ENCODE measurements at places on chromosomes 11 and 22.

GRCh38 chr11:12288931-12289666 lies 88.3 kb upstream of the PARVA start:
- no peak for DNase-seq

- no peak for DNase-seq
Measured at GRCh38 chr11:6664551-6664950, 8.9 kb upstream of the DCHS1 start.

DNA sequence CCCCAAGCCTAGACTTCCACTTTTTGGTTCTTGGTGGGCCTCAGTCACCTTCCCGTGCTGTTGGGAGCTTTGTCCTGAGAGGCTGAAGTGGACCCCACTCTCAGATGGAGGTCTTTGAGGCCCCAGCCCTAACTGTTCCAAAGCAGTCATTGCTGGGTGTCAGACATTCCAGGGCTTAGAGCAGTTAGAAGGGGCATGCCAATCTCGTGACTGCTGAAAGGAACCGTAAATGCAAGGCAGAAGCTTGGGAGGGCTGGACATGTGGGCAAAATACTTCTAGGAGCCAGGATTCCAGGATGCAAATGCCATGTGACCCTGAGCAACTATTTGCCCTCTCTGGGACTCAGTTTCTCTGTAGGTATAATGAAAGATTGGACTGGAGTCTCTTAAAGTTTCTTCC lies 118.8 kb upstream of the CRYBB3 start:
- DNase-seq = no peak

DNA sequence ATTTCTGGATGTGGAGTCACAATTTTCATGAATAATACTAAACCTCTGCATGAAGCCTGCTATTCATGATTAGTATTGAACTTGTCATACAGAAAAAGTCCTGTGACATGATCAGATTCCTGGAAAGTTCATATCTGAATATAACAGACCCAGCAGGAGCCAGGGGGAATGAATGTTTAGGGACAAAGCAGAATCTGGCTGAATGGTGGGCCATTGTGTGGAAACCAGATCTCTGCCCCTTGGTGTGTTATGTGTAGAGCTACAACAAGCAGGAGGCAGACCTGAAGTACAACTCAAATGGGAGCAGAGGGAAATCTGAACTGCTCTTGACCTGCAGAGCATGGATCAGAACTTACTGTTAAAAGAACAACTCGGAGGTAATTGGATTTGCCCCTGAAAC lies 30.3 kb downstream of the KREMEN1 start:
- no peak for DNase-seq

DNA sequence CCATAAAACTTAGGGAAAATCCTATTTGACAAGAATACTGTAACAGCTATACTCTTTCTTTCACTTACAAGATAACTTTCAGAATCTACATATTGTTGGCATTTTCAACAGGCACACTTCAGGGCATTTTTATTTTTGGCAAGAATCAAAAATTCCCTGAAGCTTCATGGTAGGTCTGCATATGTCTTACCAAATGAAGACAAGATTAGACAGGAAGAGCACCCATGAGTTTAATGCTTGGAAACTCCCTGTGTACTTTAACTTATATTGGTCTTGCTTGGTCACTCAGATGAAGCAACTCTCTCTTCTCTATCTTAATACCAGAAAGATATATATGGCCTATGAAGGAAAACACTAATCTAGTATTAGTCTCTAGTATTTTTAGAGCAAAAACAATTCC lies 137.7 kb downstream of the ATG16L2 start:
- no peak for DNase-seq

DNA sequence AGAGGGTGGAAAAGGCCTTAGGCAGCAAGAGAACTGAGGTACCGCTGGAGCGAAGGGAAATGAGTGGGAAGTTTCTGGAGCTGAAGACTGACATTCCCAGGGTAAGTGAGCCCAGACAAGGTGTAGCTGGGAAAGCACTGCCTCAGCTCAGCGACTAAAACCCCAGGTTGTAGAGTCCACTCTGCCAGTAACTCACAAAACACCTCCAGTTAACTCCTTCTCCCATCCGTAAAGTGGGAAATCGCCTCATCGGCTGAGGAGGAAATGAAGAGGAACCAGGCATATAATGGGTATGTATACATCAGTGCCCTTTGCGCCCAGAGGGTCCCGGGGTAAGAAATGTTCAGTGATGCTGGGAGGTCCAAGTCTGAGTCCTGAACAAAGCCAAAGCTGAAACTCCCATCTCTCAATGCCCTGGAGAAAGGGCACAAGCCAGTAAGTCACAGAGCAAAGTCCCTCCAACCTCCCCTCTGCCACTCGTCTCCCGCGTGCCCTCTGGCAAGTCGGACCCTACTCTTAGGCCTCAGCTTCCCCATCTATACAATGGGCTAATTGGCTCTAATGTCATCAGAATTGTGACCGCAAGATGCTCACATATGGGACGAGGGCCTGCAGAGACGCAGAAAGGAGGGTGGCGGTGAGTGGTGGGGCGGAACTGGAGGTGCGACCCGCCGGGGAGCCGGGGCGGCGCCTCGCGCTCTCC lies 588 bp downstream of the VPS37C start:
- no peak for DNase-seq

GRCh38 chr11:114738954-114739353 lies 60.6 kb downstream of the NXPE2 start:
- DNase-seq = no peak

DNA sequence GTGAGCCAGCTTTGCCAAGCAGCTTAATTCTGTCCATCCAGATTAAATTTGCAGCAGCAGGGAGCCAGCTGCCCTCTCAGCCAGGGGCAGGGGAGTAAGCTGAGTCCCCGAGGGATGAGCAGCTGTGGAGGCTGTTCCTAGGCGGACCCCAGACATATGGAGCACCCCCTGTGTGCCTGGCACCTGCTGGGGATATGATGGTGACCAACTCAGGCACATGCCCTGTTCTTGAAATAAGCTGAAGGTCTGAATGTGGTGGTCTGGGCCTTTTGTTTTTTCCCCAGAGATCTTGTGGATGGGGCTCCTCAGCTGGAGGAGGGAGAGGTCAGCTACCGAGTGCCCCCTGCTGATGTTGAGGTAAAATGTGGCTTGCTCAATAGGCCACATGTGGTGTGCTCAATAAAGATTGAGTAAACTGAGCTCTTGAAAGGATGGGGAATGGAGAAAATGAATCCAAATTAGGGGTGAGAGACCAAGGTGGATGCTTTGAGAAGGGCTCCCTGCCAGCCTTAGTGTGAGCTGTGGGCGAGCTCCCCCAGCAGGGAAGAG lies 103.3 kb upstream of the NNMT start:
- DNase-seq = no peak
